ENCODE measurements at places on chromosomes 2 and 18.

DNA sequence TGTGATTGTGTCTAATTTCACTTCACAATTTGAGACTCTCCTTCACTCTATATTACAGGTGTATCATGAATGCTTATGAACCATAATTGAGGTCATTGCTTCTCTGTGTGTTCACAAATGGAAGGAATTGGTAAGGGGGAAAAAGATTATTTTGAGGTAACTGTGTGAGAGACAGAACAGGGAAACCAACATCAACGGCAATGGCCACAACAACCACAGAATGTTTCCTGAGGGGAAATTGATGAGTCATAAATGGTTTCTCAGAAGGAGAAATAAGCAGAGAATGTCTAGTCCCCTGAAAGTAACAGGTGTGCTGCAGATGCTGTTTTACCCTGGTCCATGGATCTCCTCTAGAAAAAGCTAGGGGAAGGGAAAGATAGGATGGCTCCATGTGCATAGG is 361.2 kb upstream of the GALNT5 start:
- no peak for DNase-seq

GRCh38 chr18:22789600-22789999 is 143.5 kb upstream of the RBBP8 start:
- no peak for DNase-seq

DNA sequence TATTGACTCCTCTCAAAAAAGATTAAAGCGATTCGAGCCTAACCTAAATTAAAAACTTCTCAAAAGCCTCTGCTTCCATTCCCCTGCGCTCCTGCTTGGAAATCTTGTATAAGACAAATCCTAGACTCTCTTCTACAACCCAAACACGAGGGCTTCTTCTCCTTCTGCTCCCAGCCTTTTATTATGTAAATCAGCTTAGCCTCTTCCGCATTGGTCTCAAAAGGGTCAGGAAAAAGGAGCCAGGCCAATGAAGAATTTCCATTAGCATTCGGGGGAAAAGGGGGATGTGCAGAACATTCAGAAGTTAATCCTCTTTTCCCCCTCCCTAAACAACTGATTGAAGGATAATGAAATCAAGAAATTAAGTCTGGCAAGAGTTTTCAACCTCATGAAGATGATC is 107.9 kb downstream of the FAM124B start:
- DNase-seq = no peak

DNA sequence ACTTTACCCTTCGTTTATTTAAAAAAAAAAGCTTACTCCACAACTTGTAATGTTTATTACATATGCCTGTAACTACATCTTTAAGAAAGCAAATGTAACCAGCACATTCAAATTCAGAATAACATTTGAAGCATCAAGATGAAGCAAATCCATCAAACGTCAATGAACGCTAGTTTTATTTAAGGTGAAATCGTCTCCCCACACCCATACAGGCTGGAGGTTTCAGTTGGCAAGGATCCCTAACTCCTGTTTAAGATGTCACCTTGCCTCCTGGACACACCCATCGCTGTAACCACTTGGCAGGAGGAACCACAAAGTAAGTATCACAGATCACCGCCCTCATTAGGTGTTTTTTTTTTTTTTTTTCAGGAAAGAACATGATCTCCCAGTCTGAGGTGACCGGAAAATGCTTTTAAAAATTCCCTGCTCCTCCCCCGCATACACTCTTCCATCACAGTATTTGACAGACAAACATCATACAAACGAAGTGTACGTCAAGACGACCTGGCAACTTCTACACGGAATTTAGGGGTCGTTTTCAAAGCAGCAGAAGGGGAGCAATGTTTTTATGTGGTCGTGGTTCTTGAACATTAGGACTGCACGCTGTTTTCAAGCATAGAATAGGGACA is 19.7 kb upstream of the STPG4 start:
- DNase-seq = no peak

GRCh38 chr18:2627821-2628276 is 27.7 kb upstream of the SMCHD1 start:
- no peak for DNase-seq

GRCh38 chr18:65768120-65768778 is 17.4 kb downstream of the CDH7 start:
- no peak for DNase-seq

DNA sequence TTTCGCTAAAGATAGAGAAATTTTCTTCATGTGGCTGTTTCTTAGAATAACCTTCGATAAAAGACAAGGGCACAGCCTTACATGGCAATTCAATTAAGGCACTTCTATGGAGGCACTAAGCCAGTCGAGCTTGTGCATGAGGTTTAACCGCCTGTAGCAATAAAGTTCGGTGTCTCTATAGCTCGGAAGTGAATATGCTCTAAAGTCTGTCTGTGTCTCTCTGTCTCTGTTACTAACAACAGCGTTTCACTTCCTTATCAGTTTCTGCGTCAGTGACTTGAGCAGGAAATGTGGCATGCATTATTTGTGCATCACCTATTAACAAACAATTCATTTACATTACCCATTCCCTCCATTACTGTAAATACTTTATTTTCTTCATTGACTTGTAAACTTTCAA is 365.1 kb upstream of the NETO1 start:
- no peak for DNase-seq

DNA sequence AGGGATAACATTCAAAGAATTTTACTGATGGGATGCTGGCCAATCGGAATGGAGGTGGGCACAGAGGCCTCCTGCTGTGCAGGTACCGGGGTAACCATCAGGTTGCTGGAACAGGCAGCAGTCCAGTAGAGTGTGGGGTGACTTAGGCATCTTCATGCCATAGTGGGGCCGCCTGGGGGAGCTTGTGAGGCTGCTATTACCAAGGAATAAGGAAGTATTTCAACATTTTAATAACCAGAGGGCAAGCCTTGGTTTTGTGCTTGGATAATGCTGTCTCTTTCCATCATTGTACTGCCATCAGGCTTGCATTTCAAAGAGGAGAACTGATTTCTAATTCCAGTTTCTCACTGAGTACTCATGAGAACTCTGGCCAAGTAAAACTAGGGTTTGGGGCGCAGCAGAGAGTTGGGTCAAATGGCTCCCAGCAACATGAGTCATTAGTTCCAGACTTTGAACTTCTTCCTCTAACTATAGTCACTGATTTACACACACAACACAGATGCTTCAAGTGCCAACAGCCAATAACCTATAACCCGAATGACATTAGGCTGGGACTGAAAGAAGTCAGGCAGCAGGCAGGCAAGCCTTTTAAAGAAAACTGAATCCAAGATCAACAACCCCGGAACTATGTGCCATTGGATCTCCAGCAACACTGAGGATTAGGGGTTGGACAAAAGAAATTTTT is 56.1 kb upstream of the FHL2 start:
- DNase-seq = no peak

DNA sequence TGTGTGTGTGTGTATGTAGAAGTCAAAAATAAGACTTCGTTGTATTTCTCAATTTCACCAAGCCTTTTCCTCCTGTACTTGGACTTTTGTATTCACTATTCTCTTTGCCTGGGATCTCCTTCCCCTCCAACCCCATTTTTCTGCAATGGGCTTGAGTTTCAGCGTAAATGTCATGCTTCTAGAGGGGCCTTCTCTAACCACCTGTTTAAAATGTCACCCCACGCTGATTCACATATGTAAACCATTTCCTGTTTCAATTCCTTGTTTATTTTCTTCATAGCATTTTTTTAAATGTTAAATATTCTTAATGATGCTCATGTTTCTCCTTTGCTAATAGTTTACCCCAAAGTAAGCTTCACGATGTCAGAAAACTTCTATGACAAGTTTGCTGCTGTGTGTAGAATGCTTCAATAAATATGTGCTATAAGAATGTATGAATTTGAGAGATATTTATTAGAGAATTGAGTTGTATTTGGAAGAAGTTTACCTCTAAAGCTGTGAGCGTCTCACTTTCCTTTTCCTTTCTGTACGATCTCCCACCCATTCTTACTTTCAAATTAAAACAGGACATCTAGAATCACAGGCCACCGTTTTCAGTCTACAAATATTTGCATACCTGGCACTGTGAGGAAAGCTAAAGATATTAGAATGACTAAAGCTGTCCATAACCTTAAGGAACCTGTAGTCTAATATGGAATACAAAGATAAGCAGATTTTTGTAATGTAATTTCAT is 762.4 kb downstream of the LRRTM4 start:
- no peak for DNase-seq

DNA sequence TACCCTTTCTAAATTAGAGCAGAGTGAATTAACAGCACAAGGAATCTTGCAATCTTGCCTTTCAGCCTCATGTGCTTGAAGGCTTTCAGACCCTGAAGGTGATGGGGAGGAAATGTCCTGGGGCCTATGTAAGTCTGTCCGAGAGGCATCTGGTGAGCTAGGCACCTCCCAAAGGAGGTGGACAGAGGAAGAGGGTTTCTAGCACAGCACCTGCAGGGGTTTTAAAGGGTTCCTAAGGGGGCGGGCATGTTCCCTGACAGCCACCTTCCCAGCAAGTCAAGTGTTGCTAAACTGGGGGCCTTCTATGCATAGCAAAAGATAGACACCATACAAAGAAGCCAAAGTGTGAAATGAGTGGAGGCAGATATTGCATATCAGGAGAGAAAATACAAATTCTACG is 88.5 kb downstream of the CDH2 start:
- no peak for DNase-seq

- no peak for DNase-seq
Measured at GRCh38 chr2:8346208-8346607, 335.6 kb upstream of the ID2 start.

GRCh38 chr2:240593703-240594451 is 7.3 kb downstream of the CAPN10 start:
- no peak for DNase-seq

- no peak for DNase-seq
Measured at GRCh38 chr2:119494163-119494790, 30.0 kb downstream of the SCTR start.

DNA sequence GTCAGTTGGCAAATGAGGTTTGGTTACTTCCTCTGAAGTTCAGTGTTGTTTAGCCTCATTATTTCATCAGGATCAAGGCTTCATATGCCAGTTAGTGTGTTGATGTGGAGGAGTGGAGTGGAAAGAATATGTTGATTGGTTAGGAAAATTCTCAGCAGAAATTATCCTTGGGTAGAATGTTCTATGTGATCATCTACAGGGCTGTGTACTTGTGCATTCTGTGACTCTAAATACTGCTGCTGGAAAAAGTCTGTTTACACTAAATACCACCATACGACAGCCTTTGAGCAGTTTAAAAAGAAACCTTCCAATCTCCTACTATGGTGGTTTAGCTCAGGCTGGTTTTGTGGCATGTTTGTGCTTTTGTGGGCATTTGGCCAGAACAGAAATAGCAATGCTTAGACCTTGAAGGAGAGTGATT is 25.8 kb downstream of the CAB39 start:
- DNase-seq = no peak

DNA sequence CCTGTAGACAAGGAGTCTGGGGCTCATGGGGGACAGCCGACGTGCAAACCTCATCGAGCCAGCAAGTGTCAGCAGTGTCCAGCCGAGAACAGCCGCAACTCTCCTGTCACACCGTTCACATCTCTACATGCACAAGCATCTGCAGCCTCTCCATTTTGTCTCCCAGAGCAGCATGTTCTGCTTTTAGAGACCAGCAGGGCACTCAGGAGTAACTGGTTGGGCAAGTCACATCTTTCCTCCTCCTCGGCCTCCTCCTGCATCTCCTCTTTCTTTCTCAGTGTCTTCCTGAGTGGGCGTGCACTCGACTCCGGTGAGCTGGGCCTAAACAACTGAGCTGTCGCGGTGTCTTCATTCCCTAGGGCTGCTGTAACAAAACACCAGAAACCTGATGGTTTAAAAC is 249.9 kb downstream of the SH3BP4 start:
- no peak for DNase-seq

- DNase-seq = no peak
Measured at GRCh38 chr18:79384151-79384807, 11.5 kb upstream of the NFATC1 start.

- DNase-seq = no peak
Measured at GRCh38 chr2:201642086-201642578, 1.2 kb downstream of the TMEM237 start.

- no peak for DNase-seq
Measured at GRCh38 chr2:70479816-70480215, 73.8 kb downstream of the TGFA start.

DNA sequence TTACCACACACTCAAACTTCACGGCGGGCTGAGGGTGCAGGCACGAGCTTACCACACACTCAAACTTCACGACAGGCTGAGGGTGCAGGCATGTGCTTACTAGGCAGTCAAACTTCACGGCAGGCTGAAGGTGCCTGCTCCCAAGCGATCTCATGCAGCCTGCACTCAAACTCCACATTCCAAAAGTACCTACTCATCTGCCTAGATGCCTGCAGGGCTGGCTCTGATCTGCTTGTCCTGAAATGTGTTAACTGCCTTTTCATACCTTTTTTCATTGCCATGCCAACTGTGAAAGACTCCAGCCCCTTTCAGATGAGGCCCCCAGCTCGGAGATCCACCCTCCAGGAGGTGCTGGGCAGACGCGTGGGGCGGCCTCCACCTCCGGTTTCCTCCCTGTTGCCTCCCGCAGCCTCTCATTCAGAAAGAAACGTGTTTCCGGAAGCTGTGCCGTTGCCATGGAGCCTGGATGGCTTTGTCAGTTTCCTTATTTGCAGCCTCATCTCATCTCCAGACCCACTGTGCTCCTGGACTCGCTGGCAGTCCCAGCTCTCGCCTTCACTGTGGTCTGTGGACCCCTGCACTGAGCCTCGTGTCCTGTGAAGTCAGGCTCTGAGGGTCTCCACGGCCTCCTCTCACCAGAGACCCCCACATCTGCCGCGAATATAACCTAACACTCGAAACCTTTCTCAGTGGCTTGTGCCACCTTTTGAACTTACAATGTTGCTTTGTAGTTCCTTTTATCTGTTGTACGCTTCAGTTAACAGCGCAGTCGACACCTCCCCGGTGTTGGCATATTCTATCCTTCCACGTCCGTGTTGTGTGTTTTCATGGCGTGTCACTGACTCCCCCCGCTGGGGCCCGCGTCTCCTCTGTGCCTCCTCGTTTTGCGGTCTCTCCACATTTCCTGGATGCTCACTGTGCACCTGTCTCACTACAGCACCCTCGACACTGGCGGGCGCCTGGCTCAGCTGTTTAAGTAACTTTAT is 106.1 kb upstream of the ALKAL2 start:
- DNase-seq = peak; percentile 43

DNA sequence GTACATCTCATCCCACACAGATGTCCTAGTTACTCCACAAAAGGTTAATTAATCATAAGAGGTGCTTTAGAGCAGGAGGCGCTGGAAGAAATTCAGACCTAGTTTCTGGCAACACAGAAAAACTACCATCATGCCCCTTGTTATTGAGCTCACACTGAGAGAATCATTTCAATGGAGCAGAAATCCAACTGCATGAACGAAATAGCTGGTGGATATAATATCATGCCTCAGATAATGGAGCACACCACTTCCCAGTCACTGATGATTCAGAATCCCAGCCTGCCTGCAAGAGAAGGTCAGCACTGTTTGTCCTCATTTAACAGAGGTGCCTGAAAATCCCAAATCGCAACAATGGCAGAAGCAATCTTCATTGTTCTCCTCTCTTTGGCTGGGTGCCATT is 125.8 kb upstream of the CREB1 start:
- DNase-seq = no peak
